Activated T-cell treated with anti-CD3 and anti-CD28 coated beads, Interleukin-2, amount 50 U/mL, for 4 hours (primary cell): ENCODE measurements at places on chromosomes 3 and 15. TPM values are rescaled to one million over a fixed set of nuclear protein-coding genes. Genes with fewer than 3 reads are reported as not detected.

Gene CORO2B
- 0.08 TPM for total RNA-seq

Gene ATXN7
- total RNA-seq = 19.9 TPM

Gene CFAP20DC
- 0.16 TPM for total RNA-seq

Gene DNAH12
- not detected for total RNA-seq

Gene CHRNA3
- not detected for total RNA-seq

Gene C2CD4A
- total RNA-seq = 1.0 TPM

Gene IL17RB
- 1.3 TPM for total RNA-seq

Gene LARP6
- total RNA-seq = 0.61 TPM

Gene TMEM212
- total RNA-seq = not detected

Gene SLC35G2
- 0.71 TPM for total RNA-seq

DNA sequence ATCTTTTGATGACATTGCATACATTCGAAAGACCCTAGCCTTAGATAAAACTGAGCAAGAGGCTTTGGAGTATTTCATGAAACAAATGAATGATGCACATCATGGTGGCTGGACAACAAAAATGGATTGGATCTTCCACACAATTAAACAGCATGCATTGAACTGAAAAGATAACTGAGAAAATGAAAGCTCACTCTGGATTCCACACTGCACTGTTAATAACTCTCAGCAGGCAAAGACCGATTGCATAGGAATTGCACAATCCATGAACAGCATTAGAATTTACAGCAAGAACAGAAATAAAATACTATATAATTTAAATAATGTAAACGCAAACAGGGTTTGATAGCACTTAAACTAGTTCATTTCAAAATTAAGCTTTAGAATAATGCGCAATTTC, 16.7 kb downstream of the KCNMB3 start:
- DNase-seq = no peak

DNA sequence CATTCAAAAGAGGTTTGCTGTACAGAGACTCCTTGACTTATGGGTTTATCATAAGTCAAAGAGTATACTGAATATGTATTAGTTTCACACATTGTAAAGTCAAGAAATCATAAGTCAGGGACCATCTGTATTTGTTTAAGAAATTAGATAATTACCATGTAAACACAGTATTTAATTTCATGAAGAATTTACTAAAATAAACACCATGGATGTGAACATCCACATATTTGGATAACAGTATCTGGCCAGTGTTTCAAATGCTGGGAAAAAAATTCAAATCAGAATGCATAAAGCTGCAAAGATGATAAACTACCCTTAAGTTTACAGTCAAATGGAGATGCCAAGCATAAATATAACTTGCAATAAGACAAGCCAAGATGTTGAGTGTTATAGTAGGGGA, 17.0 kb downstream of the MYNN start:
- no peak for DNase-seq

- no peak for DNase-seq
Observed at GRCh38 chr15:35929740-35930444, 383.9 kb upstream of the DPH6 start.

GRCh38 chr15:99511866-99512661, 53.7 kb upstream of the MEF2A start:
- no peak for DNase-seq

- no peak for DNase-seq
Observed at GRCh38 chr15:29344474-29344873, 74.9 kb upstream of the NSMCE3 start.

DNA sequence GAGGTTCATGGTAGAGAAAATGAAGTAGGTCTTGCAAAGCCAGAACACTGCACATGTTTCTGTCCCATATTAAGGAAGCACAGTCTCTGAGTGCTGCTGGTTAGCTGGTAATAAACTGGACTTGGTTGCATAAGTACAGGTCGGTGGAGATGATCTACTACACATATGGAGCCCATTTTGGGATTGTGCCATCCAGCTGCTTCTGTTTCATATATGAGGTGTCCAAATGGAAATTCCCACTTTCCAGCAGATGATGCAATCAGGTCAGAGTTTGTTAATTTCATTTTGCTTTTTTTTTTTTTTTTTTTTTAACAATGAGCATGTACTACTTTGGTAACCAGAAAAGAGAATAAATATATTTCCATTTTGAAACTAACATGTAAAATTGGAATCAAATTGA, 122.6 kb downstream of the SATB1 start:
- DNase-seq = no peak

DNA sequence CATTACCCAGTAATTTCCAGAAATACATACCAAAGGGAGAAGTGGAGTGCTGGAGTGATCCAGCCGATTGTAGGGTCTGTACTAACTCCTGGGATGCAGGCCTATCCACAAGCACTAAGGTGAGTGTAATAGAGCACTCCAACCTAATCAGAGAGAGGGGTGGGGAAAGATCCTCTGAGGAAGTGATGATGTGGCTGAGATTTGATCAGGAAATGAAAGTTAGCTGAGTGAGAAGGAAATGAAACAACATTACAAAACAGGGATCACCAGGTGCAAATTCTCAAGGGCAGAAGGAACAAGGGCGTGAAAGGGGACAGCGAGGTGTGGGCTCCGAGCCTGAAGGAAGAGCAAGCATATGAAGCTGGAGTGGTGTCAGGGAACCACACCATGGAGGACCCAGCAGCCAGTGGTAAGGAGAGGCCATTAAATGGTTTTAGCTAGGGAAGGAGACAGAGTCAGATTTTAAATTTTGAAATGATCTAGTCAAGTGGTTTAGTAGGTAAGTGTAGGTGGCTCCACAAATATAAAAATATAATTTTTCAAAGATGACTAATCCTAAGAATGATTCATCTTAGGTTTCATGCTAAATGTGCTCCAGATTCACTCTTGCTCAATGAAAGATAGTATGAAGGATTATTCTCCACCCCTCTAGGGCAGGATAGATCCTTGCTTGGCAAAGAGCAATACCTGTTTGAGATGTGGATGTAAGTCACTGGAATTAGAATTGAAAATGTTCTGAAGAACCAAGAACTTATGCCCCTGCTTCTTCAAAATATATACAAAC, 348.7 kb downstream of the TBL1XR1 start:
- no peak for DNase-seq

DNA sequence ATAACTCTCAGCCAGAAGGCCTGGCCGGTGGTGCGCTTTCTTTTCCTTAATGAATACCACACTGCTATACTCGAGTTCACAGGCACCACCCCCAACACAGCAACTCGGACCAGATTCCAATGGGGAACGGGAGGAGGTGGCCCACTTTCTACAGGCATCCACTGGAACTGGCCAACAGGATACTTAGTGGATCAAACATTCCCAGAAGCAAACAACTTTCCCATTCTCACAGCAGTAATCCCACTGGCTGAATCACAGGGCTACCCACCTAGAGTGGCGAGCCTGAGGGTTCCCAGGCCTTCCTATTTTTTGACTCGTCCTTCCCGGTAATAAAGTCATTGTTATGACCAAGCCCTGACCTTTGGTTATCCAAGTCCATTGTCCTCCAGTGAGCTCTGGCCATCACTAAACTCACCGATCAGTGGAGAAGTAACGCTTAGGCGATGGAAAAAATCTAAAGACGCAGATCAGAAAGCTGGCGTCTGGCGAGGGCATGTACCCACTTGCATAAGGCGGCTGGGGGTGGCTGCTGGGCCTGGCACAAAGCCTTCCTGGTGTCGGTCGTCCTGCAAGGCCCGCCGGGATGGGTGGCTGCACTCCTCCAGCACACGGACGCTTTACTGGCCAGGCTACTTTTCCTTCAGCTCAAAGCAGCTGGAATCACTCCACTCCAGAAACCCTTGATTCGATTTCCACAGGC, 1.2 kb downstream of the EOGT start:
- DNase-seq = no peak

- DNase-seq = no peak
Observed at GRCh38 chr3:129131465-129132088, 10.0 kb upstream of the RAB43 start.

GRCh38 chr3:185900228-185900627, 37.6 kb downstream of the TRA2B start:
- no peak for DNase-seq

DNA sequence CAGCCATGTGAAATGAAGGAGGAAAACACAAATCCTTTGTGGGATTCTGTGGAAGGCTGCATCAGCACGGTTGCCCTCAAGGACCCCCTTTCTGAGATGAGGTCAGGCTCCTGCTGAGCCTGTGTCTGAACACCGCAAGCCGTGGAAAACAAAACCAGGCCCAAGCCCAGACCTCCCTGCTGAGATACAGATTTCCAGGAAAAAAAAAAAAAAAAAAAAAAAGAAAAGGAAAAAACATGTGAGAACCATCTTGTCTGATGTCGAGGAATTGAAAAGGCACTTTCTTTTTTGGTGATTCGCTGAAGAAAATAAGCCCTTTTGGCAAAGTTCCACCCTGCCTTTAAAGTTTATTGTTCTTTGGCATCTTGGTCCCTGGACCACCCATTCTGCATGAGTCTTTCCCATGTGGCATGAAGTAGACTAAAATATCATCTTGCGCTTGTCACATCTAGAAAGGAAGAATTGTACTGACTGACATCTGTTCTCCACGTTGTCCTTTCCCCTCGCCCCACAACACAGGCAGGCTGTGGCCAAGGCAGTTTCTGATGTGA, 117.6 kb downstream of the CHST2 start:
- DNase-seq = no peak

GRCh38 chr3:49930168-49930690, 618 bp upstream of the MON1A start:
- no peak for DNase-seq

GRCh38 chr3:126891141-126891540, 91.8 kb upstream of the PLXNA1 start:
- DNase-seq = no peak

GRCh38 chr3:60176614-60177013, 1074.6 kb downstream of the FHIT start:
- DNase-seq = no peak
